ENCODE measurements at places on chromosomes 7 and 10.

GRCh38 chr7:102073931-102074880 is 212.5 kb upstream of the SH2B2 start:
- no peak for DNase-seq

DNA sequence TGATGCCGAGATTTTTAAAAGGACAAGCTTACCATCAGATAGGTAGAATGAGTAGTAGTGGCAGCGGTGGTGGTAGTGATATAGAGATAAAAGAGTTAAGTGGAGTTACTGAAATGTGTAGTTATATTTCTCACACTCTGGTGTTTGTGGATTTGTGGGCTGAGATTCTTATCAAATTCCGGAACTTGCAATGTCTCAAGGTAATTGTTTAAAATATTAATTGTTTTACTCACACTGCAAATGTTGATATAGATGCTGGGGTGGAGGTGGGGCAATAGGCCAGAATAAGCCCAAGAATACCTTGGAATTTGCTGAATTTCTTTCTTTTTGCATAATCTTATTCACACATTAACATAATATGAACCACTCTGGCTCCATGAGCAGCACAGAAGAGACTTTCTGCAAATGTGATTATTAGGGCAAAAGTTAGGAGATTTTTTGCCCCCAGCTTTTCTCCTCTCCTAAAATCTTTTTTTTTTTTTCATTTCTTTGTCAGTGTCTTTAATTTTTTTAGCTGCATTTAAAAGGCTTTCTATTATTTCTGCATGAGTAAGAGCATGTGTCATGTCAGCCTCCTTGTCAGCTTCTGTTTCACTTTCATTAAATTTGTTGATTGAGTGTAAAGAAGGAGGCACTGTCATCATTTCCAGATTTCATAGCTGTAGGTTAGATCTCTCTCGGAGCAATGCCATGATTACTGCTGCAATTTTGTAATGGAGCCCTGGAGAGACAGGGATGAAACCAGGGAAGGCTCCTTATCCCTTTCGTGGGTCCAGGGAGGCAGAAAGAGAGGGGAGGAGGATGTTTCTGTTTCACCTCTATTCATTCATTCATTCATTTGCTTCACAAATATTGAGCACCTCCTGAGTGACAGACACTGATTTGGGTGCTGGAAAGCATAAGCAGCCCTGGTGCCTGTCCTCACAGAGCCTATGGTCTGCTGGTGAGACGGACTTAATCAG is 13.1 kb upstream of the SGMS1 start:
- no peak for DNase-seq

GRCh38 chr10:44857363-44858016 is 53.6 kb upstream of the TMEM72 start:
- no peak for DNase-seq

GRCh38 chr7:66359656-66360211 is 154.6 kb downstream of the TPST1 start:
- DNase-seq = no peak

DNA sequence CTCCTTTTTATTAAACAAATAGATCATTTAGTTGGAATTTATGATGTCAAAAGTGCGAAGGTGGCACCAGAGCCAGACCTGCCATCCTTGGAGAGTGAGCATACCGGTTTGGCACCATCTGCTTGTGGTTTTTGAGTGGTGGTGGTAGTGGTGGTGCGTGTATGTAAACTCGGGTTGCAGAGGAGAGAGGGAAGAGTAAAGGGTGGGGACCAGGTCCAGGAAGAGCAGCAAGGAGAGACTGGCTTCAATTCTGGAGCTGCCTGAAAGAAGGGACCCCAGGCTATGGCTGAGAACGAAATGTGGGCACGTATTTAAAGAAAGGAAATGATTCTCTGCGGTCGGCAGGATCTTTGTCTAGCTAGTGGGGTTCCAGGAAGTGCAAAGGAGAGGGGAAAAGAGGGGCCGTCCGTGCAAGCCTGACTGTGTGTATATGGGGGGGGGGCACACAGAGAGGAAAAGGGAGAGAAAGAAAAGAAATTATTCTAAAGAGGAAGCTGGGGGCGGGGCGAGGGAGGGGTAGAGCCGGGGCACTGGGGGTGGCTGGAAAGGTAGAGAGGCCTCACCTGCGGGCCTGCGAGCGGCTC is 448 bp upstream of the GOLGA7B start:
- DNase-seq = no peak

- DNase-seq = no peak
Measured at GRCh38 chr7:73971322-73971703, 56.7 kb upstream of the ELN start.

DNA sequence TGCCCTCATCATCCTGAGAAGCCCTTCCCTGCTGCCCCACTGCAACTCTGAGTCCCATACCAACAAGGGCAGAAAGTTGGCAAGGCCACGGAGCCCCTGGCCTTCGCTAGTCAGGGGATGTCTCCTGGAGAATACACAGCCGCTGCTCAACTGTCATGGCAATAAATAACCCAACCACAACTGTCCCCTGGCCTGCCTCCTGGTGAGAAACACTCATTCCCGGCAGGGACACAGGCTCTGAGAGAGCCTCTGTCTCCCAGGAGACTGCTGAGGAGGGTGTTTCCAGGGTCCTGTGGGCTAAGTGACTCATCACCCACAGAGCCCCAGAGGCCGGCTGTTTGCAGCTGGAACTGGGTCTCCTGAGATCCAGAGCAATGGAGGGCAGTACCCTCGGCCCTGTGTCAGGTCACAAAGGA is 354.1 kb downstream of the TNS3 start:
- no peak for DNase-seq

DNA sequence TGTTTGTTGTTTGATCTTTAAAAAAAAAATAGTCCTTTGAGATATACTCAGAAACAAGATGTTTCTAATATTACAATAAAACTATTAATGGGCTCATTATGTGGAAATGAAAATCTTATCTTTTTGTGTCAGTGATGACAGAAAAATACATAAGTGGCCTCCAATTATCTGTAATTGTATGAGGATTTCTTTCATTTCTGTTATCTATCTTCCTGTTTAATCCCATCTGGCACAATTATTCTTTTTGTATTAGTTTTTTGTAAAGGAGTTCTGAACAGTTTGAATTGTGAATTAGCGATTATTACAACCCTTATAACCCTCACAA is 270.8 kb downstream of the BBS9 start:
- no peak for DNase-seq

- no peak for DNase-seq
Measured at GRCh38 chr10:44046605-44047004, 338.3 kb downstream of the CXCL12 start.

DNA sequence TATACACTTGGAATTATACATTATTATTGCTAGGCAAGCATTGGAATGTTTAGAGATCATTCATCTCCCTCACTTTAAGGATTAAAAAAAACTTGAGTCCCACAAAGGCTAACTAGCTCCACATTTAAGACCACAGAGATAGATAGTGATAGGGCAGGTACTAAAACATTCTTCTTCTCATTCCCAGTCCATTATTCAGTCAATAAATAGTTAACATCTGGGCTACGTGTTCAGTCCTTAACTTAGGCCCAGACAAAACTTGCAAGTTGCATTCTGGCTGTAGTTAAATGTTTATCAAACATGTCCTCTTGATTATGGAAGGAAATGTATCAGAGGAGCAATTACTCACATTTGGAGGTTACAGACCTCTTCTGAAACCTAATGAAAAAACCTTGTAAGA is 2.4 kb downstream of the GNG11 start:
- no peak for DNase-seq

- no peak for DNase-seq
Measured at GRCh38 chr10:126946746-126947145, 41.5 kb downstream of the DOCK1 start.

DNA sequence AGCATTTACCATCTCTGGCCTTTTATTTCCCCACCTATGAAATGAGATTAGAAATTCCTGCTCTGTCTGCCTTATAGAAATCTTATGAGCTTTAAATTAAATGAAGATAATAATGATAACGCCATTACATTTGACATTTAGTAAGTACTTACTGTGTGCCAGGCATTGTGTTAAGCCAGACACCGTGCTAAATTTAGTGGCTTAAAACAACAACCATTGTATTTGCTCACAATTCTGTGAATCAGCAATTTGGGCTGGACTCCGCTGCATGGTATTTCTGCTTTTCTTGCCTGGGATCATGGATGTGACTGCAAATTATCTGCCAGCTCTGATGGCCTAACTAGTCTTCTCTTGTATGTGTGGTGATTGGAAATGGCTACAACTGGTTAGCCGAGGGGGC is 56.4 kb upstream of the CCDC6 start:
- DNase-seq = no peak

DNA sequence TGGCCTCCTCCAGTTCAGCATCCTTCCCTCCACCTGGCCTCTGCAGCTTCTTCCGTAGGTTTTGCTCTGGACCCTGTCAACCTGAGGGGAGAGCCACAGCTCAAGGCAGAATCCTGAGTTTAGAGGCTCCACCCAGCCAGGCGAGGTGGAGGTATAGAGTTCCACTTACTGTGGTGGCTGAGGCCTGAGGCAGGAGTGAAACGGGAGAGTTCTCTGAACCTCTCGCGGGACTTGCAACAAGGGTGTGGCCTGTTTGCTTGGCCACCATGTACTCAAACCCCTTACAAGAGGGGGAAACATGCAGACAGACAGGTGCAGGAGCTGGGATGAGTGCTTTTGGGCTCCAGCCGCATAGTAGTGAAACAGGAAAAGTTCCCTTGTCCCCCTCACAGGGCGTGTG is 154.0 kb upstream of the C7orf33 start:
- peak; percentile 28 for DNase-seq

GRCh38 chr10:73910764-73911552 is at the start of gene PLAU:
Gene PLAU, plus strand, starts transcription at chr10:73911132. Its CDS starts 424 bp downstream, at chr10:73911556.
- DNase-seq = no peak

DNA sequence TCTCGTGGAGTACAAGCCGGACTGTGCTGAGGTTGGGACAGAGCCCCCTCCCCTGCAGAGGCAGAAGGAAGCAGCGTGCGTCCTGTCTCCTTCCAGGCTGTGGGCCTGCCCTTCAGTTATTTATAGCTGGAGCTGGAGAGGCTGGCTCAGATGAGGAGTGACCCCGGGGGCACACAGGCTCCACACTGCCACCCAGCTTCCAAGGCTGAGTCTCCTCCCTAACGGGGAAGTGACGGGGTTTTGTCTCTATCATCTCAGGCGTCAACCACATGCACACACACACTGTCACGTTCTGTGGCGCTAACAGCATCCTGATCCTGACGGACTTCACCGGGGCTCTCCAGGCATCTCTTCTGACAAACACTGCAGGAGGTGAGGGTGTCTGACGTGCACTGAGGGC is 25.4 kb downstream of the AMZ1 start:
- DNase-seq = no peak

GRCh38 chr7:41481353-41481752 is 221.5 kb downstream of the INHBA start:
- no peak for DNase-seq

GRCh38 chr7:43096875-43097274 is 15.6 kb upstream of the HECW1 start:
- no peak for DNase-seq

GRCh38 chr7:116030651-116031276 is at the start of gene TFEC:
Gene TFEC, minus strand, starts transcription at chr7:116030763. Its CDS starts 46,322 bp downstream, at chr7:115984441.
- DNase-seq = no peak

- no peak for DNase-seq
Measured at GRCh38 chr7:851204-851603, 18.9 kb downstream of the SUN1 start.

GRCh38 chr10:71974489-71975021 is 10.4 kb downstream of the CHST3 start:
- DNase-seq = no peak

DNA sequence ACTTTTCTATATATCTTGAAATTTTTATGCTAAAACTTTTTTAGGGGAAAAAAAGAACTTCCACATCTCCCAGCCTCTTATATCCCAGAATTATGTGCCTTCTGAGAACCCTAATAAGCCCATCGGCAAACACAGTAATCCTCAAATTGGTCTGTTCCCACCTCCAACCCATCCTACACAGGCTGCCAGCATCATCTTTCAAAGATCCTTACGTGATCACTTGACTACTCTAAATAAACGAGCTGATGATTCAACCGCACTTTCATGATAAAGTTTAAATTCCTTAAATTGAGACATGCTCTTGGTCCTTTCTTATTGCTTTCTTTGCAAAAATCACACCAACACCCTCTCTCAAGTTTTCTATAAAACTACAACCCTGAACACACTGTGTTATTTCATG is 52.5 kb downstream of the MPP7 start:
- DNase-seq = no peak

- DNase-seq = no peak
Measured at GRCh38 chr10:79381804-79382221, 34.5 kb downstream of the PPIF start.

GRCh38 chr7:85405016-85405902 is 218.4 kb upstream of the SEMA3D start:
- no peak for DNase-seq

- no peak for DNase-seq
Measured at GRCh38 chr10:62724465-62724864, 80.1 kb upstream of the ADO start.

GRCh38 chr7:114481999-114482398 is 67.4 kb downstream of the FOXP2 start:
- peak; percentile 64 for DNase-seq

GRCh38 chr7:78296046-78296597 is 497.5 kb downstream of the PHTF2 start:
- no peak for DNase-seq

- DNase-seq = no peak
Measured at GRCh38 chr7:75066521-75066920, 7.1 kb downstream of the RCC1L start.

- DNase-seq = no peak
Measured at GRCh38 chr7:29764227-29764626, 42.1 kb upstream of the WIPF3 start.

DNA sequence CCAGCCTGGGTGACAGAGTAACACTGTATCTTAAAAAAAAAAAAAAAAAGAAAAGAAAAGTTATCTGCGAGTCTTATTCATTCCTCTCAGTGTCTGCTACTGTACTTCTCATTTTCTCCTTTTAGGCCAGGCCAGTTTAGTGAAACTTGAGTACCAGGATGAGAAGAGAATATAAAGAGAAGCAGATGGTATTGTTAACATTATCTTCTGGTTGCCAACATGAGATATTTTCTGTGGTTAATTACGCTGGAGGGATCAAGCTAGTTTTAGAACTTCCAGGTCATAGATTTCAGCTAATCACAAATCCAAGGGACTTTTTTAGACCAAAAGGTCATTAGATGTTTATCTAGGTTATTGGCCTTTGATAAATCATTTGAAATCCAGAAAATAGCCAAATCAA is 252.6 kb upstream of the SMIM30 start:
- DNase-seq = no peak

DNA sequence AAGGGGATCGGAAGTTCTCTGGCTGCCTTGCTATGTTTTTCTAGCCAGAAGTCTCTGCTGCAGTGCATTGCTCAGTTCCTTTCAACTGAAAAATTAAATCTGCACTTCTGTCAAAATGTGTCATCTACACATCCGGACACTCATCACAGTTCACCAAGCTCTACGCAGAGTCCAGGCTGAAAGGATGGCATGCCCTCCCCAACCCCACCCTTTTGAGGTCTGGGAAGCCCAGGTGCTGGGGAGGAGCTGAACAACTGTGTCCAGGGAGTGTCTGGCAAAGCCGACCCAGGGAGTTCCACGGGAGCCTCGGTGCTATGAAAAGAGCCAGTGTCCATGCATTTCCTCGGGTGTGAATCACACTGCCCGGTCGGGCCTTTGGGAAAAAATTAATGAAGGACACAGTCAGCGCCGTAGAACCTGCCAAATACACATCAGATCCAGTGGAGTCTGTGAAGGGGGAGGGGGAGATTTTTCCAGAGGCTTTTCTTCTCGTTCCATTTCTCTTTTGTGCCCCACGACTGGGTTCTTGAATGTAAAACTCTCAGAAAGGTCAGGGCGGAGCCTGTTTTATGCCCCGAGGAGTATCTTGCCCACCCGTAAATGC is 757 bp upstream of the PALS2 start:
- no peak for DNase-seq

Data from NCI-H1436 treated with DMSO at 0.1 percent for 48 hours (cell line).